ENCODE measurements at places on chromosomes 6 and 20. TPM values are rescaled to one million over a fixed set of nuclear protein-coding genes. Genes with fewer than 3 reads are reported as not detected.

CGA gene
- 0.38 TPM for polyA plus RNA-seq

DNA sequence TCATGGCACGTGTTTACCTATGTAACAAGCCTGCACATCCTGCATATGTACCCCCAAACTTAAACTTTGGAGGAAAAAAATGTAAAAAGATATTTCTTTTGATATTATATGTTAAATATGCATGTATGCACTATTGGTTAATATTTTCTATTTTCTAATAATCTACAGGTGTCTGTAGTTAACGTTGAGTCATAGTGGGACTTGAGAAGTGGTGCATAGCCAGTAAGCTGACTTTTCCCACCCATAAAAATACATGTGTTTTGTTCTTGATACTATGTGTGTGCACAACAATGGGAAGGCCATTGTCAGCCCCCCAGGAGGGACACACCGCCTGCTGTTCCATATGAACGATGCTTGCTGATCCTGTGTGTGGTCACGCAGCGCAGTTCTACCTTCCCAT, 49.1 kb downstream of the FAM120B start:
- DNase-seq, result no peak

- DNase-seq, result no peak
Observed at GRCh38 chr20:44637522-44638372, 13.8 kb downstream of the ADA start.

DNA sequence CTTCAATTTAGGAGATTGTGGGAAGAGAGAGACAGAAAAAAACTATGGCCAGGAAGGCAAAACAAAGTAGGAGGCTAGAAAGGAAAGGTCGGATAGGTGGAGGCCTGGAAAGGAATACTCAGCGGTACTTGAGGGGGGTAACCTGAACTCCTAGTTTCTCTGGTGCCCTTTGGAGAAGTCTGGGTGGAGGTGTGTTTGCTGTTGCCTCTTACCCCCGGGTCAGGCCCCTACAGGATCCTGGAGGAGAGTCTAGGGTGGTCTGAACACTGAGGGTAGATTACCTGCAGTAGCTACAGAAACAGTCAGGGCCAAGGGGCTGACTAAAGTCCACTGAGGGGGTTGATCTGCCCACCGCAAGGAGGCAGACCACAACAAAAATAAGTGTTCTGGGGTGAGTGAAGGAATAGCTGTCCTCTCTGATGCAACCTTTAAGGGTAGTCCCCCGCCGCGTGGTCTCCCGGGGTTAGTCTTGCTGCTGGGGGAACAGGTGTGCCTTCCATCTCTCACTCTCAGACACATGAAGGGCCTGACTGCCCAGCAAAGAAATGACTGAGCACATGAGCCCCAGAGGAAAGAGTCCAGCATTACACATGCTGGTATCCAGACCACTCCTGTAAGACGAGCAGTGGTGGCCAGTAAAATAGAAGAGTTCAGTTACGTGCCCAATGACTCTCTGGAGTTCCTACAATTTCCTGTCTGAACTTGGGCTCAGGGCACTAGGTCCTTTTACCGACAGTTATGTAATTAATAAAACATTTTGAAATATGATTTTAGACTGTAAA, 59.5 kb downstream of the MTHFD1L start:
- DNase-seq, result no peak

SAPCD1 gene
- polyA plus RNA-seq, result 16.0 TPM

OPRM1 gene
- polyA plus RNA-seq, result 0.08 TPM

OR11A1 gene
- not detected for polyA plus RNA-seq

DNA sequence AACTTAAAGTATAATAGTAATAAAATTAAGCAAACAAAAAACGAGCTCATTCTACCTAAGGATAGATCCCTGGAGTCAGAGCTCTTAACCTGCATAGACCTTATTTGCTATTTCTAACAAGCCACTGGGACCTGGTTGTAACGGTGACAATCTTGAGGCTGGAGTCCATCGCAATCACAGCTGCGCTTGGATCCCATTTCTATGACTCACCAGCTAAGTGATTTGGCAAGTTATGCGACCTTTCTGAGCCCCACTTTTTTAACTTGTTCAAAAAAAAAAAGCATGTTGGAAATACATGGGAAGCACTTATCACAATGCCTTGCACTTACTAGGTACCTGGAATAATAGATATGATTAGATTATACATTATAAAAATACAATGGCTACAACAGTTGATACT, 389.5 kb upstream of the CDH4 start:
- DNase-seq, result no peak

NR2E1 gene
- polyA plus RNA-seq, result not detected

SLC17A9 gene
- polyA plus RNA-seq, result 1.7 TPM

SLC22A7 gene
- 1.2 TPM for polyA plus RNA-seq

- DNase-seq, result no peak
Observed at GRCh38 chr20:20489054-20489453, 121.2 kb downstream of the INSM1 start.

DNA sequence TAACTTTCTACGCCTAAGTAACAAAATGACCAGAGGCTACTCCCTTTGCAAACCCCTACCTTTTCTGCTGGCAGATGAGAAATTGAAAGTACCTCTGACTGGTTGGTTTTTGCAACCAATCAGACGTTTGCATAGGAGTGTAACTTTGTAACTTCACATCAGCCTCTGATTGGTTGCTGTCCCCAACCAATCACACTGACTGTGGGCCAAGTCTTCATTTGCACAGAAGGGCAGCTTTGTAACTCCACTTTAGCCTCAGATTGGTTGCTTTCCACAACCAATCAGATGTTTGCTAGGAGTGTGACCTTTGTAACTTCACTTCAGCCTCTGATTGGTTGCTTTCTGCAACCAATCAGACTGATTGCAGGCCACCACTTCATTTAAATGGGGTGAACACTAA, 89.1 kb downstream of the ME1 start:
- DNase-seq, result no peak

MROH8 gene
- polyA plus RNA-seq, result 9.2 TPM

GRCh38 chr6:73236144-73236750, 11.0 kb upstream of the KHDC1L start:
- no peak for DNase-seq

MOCS1 gene
- 11.0 TPM for polyA plus RNA-seq

- no peak for DNase-seq
Observed at GRCh38 chr6:1590580-1590979, 19.1 kb upstream of the FOXC1 start.

DNAH8 gene
- 0.90 TPM for polyA plus RNA-seq

GRCh38 chr20:7829776-7830175, 110.5 kb downstream of the HAO1 start:
- DNase-seq, result no peak

- DNase-seq, result no peak
Observed at GRCh38 chr6:31874836-31875572, 3.8 kb downstream of the SLC44A4 start.
